ENCODE measurements at places on chromosomes 5 and 9. TPM values are rescaled to one million over a fixed set of nuclear protein-coding genes. Genes with fewer than 3 reads are reported as not detected.

Gene RAPGEF6
- total RNA-seq, result 26.5 TPM

DNA sequence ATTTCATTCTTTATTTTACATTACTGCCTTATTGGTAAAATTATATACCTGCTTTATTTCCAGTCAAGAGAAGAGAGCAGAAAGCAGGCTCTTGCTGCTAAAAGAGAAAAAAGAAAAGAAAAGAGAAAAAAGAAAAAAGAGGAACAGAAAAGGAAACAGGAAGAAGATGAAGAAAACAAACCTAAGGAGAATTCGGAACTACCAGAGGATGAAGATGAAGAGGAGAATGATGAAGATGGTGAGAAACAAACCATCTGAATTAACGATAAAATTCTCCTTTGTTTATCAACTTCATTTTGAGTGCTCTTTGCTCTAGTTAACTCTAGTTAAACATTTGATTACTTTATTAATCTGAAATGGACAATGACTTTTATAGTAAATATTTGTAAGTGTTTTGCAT lies 23.5 kb upstream of the EIF4EBP3 start:
- peak overlapping the region; percentile 27 for H3K27ac ChIP-seq
- peaks cover 29% of the 10 kb centered on the region for H3K36me3 ChIP-seq
- no peak overlapping the region for H3K4me3 ChIP-seq
- no peak for DNase-seq
- H3K27me3 ChIP-seq, result no peaks in the 10 kb centered on the region

- no peaks in the 10 kb centered on the region for H3K4me1 ChIP-seq
- no peaks in the 10 kb centered on the region for H3K36me3 ChIP-seq
- H3K4me3 ChIP-seq, result no peak overlapping the region
- no peak for DNase-seq
- H3K27me3 ChIP-seq, result peaks cover 7% of the 10 kb centered on the region
- no peak overlapping the region for H3K27ac ChIP-seq
Observed at GRCh38 chr9:69678843-69679538, 6.8 kb upstream of the APBA1 start.

DNA sequence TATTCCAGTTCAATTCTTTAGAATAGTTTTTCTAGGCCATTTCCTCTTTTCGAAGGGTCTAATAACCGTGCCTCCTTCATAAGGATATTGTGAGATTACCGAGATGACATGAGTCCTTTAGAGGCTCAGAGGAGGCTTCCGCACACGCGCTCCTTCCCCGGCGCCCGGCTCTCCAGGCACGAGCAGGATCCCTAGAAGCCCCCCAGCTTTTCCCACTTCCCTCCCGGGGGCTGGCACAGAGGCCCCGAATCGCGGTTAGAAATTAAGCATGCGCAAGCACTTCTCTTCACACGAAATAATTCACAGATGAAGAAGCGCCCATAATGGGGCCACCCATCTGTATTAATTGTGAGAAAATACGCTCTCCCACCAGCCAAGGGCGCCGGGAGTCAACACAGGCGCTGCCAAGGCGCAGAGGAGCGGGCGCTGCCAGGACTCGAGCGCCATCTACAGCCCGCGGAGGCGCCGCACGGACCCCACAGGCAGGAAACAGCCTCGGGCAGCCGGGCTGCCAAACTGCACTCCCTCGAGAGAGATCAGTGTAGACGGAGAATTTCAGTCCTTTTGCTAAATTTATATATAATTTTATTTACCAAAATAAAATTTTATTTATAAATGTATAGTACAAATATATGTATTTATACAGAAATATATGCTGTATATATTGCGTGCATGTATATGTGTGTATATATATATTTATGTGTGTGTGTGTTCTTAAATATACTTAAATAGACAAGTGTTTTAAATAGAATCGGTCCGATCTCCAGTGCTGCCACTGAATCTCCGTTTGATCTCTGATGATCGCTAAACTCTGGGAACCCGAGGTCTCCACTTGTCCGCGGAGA lies 258.1 kb upstream of the NFIL3 start:
- H3K27me3 ChIP-seq, result peaks cover 14% of the 10 kb centered on the region
- peak; percentile 88 for DNase-seq
- H3K36me3 ChIP-seq, result no peaks in the 10 kb centered on the region
- H3K4me3 ChIP-seq, result no peak overlapping the region
- no peaks in the 10 kb centered on the region for H3K4me1 ChIP-seq

GRCh38 chr5:104845541-104845940 lies 1283.0 kb upstream of the NUDT12 start:
- H3K4me3 ChIP-seq, result no peak overlapping the region
- no peaks in the 10 kb centered on the region for H3K36me3 ChIP-seq
- H3K27ac ChIP-seq, result no peak overlapping the region

Gene TNFSF15
- total RNA-seq, result 0.50 TPM

- H3K4me3 ChIP-seq, result no peak overlapping the region
- H3K4me1 ChIP-seq, result peaks cover 11% of the 10 kb centered on the region
- H3K27ac ChIP-seq, result no peak overlapping the region
- peaks cover 48% of the 10 kb centered on the region for H3K36me3 ChIP-seq
- no peaks in the 10 kb centered on the region for H3K27me3 ChIP-seq
Observed at GRCh38 chr5:41796061-41796460, 74.2 kb downstream of the OXCT1 start.

Gene PCA3
- total RNA-seq, result not detected

DNA sequence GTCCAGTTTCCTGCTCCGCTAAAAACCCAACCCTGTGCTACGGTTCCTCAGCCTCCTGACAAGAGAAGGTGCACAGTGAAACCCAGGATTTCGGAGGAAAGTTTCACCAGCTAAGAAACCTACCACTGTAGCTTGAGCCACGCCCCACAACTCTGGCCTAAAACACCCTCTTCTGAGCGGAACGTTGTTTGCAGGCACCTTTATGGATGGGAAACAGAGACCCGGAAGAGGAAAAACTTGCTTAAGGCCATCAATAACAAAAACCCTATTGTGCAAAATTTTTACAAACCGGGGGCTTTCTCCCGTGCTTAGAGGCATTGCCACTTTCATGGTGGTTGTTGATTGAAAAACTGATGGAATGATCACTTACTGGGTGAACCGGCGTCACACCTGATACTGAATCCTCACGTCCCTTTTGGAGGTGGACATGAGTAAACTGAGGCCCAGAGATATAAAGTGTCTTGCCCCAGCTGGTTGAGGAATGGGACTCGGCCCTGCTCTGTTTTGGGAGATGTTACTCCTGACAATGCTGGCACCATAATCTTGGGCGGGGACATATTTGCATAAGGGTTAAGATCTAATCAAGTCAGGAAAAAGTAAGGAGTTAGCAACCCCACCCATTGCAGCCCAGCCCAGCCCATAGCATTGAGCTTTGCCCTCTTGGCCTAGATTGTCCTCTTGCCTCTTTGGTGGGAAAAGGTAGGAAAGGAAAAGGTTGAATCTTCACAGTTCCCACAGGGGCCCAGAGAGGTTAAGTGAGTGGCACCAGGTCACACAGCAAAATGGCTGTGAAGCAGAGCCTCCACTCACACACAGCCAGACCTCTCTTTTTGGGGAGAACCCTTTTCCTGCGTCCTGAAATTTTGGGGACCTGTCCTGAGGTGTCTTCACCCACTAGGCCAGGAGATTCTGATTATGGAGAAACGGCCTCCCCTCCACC lies 23.2 kb upstream of the PTGS1 start:
- DNase-seq, result peak; percentile 28
- peaks cover 35% of the 10 kb centered on the region for H3K27me3 ChIP-seq
- no peak overlapping the region for H3K27ac ChIP-seq
- H3K4me1 ChIP-seq, result peaks cover 7% of the 10 kb centered on the region
- H3K4me3 ChIP-seq, result peak overlapping the region; percentile 43

- no peak overlapping the region for H3K27ac ChIP-seq
- H3K27me3 ChIP-seq, result peaks cover 26% of the 10 kb centered on the region
- DNase-seq, result no peak
- H3K4me3 ChIP-seq, result no peak overlapping the region
- no peaks in the 10 kb centered on the region for H3K4me1 ChIP-seq
- no peaks in the 10 kb centered on the region for H3K36me3 ChIP-seq
Observed at GRCh38 chr5:574906-575305, 37.2 kb upstream of the CEP72 start.
